NCI-H1417 treated with DMSO at 0.1 percent for 48 hours (cell line): ENCODE measurements at places on chromosomes 11 and 22.

- DNase-seq: no peak
These were observed 10.1 kb upstream of the MRPL23 start for GRCh38 chr11:1936781-1937615.

- peak; percentile 29 for DNase-seq
These were observed 26.7 kb downstream of the UPB1 start for GRCh38 chr22:24521791-24522245.

GRCh38 chr11:36540998-36541397 lies 26.8 kb upstream of the RAG1 start:
- no peak for DNase-seq

DNA sequence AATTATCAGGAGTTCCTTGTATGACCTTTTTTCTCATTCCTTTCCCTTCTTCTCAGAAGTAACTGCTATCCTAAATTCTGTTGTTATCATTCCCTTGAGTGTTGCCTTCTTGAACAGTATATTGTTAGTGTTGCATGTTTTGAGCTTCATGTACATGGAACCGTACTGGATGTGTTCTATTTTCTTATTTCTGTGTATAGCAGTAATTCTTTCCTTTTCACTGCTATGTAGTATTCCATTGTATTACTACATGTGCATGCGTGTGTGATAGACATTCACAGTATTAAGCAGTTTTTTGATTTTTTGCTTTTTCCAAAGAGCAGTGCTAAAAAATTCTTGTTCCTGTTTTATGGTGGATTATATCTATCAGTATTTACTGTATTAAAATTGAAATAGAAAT lies 90.3 kb upstream of the RAB1B start:
- no peak for DNase-seq

DNA sequence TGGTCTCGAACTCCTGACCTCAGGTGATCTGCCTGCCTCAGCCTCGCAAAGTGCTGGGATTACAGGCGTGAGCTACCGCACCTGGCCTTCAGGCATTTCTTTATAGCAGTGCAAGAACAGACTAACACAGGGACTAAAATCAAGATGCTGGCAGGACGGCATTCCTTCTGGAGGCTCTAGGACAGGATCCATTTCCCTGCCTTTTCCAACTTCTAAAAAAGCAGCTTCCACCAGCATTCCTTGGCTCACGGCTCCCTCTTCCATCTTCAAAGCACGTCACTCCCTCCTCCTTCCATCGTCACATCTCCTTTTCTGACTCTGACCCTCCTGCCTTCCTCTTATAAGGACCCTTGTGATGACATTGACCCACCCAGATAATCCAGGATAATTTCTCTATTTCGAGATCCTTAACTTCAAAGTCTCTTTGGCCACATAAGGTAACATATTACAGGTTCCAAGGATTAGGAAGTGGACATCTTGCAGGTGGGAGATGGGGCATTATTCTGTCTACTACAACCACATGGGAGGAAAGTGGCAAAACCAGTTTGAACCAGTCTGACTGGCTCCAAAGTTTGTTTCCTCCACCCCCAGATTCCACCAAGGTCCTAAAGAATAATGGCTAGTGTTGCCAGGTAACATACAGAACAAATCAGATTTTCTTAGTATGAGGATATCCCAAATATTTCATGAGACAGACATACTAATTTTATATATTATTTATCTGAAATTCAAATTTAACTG lies 172.5 kb downstream of the MN1 start:
- DNase-seq: no peak

DNA sequence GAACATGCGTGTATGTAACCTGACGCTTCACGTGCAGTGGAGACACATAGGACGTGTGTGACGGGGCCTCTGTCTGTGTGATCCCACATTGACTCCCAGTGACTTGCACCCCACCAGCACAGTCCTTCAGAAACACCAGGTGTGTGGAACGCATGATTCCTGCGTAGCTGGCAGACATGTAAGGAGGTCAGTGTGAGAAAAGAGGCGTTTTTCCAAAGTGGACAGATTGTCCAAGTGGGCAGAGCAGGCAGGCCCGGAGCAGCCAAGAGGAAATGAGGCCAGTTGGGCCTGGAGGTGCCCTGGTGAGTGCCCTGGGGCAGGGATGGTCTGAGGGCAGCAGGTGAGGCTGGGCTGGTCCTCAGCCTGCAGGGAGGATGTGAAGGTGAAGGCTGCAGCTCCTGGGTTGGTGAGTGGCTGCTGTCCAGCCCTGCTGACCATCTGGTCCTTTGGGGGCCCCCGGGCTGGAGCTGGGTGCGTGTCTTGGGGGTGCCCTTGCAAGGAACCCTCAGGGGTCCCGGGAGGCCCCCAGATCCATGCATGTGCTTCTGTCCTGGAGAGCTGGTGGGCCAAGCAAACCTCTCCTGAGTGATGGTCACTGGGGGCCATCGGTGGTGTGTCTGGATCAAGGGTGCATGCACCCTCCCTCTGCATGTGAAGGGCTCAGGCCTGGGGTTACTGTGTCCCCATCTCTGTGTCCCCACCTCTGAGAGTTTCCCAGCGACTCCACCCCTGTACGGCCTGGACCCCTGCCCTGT lies 26.6 kb downstream of the SHANK3 start:
- no peak for DNase-seq

DNA sequence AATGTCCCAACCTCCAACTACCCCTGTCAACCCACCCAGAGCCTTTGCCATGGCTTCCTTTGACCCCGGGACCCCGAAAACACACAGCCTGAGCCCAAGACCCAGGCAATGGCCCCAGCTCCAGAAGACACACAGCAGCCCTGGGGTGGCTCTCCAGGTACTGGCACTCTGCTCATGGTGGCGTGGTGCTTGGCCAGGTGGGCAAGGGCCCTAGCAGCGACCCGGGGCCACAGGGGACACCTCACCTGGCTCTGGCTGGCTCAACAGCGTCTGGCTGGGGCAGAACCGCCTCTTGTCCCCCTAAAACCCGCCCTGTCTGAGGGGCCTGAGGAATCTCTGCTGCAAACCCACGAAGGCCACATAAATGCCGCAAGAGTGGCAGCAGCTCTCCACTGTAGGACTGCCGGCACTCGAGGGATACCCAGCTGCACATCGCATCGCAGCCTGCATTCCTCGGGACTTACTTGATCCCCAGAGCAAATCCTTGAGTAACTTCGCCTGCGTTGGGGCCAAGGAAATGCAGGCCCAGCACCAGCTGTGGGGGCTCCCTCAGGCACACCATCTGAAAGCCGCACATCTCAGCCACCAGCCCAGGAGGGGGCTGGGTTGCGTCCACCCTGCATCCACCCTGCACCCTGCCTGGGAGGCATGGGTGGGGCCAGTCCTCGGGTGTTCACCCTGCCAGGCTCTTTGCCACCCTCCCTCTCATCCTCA lies 23.1 kb upstream of the GNB1L start:
- no peak for DNase-seq

DNA sequence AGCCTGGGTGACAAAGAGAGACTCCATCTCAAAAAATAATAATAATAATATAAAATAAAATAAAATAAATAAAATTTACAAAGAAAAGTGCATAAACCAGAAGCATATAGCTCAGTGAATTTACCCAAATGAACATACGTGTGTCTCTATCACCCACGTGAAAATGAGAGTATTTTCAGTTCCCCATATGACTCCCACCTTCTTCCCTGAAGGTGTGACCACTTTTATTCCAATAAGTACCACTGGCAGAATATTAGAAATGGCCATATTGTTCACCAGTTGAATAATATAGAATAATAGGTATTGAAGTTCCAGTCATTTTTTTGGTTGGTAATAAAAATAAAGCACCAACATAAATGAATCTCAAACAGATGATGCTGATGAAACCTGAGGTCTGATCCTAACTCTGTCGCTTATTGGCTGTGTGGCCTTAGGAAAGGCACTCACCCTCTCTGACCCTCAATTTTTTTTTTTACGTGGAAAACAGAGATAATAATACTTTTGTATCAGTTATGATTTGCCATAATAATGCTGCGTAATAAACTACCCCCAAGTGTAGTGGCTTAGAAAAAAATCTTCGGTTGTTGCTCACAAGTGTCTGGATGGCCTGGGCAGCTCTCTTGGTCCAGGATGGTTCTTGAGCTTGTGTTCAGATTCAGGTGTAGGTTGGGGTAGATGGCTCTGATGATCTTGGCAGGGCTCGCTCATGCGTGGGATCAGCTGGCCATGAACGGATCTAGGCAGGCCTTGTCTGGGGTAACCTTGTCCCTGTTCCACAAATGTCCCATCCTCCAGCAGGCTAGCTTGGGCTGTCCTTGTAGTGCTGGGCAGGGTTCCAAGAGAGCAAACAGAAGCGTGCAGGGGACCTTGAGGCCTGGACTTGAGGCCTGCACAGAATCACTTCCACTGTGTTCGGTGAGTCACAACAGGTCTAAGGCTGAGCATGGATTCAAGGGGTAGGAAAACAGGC lies 88.1 kb downstream of the MYO18B start:
- no peak for DNase-seq

DNA sequence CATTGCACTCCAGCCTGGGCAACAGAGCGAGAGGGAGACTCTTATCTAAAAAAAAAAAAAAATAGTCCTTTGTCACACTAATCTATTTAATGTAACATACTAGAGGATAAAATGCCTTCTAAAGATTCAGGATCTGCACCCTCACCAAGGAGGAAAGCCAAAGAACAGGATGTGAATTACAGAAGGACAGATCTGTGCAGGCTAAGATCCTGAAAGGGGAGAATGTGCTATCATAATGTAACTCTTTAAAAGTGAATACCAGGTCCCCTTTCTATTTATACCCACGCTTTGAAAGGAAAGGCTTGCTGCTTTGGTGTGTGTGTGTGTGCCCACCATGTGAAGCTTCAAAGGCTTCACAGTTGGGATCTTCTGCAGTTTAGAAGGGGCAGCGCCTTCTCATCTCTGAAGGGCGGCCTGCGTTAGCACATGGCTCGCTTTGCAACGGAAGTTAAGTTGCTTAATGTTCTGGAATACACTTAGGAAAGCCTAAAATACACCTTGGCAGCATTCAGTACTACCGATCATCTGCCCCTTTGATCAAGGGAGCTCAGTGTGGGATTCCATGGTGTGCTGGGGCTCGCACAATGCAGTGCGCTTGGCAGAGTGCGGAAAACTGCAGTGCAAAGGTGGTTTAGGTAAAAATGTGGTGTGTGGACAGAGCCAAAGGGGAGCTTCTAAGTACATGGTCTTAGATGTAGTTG lies 6.8 kb downstream of the CECR2 start:
- DNase-seq: no peak

GRCh38 chr22:37352481-37352880 lies 70.2 kb downstream of the CYTH4 start:
- no peak for DNase-seq

DNA sequence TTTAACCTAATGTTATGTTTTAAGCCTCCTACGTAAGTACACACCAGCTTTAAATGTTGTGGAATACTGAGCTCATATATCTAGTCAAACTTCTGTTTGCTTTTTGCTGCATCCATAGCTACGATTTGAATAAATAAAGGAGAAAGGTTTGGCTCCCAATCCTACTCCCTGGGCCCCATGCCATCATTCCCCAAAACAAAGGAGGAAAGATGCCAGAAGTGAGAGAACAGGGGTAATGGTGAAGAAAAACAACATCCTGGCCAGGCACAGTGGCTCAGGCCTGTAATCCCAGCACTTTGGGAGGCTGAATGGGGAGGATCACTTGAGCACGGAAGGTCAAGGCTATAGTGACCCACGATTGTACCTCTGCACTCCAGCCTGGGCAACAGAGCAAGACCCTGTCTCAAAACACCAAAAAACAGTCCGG lies 26.5 kb downstream of the SCGB1A1 start:
- no peak for DNase-seq

GRCh38 chr11:125410091-125410490 lies 86.0 kb downstream of the FEZ1 start:
- no peak for DNase-seq

GRCh38 chr11:130066338-130066737 lies 3.4 kb upstream of the APLP2 start:
- no peak for DNase-seq

DNA sequence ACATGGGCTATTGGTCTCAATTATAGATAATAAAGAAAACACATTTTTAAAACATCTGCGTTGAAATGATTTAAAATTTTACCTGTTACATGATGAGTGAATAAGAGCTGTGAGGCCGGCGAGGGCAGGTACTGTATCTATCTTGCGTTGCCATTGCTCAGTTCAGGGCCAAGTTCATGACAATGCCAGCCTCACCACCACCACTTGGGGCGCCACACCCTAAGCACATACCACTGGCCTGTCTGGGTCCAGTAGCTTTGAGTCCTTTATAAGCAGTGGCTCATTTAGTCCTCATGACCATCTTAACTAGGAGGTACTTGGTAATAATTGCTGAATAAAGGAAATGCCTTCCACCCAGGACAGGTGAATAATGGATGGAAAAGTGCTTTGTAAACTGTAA lies 14.5 kb upstream of the MB start:
- no peak for DNase-seq

DNA sequence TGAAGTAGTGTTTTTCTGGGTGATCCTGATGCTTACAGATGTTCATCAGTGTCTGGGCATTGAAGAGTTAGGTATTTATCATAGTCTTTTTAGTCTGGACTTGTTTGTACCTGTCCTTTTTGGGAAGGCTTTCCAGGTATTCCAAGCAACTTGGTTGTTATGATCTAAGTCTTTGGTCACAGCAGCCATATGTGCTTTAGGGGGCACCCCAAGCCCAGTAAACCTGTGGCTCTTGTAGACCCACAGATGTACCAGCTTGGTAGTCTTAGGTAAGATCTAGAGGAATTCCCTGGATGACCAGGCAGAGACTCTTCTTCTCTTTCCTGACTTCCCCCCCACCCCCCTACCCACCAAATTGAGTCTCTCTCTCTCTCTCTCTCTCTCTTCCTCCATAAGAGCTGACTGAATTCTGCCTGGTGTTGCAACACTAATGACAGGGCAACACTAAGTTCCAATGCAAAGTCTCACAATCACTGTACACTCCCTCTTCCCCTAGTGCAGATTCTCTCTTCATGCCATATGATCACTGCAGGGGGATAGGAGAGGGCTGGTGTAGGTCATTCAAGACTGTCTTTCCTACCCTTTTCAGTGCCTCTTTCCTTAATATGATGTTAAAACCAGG lies 24.5 kb upstream of the MMP8 start:
- no peak for DNase-seq

DNA sequence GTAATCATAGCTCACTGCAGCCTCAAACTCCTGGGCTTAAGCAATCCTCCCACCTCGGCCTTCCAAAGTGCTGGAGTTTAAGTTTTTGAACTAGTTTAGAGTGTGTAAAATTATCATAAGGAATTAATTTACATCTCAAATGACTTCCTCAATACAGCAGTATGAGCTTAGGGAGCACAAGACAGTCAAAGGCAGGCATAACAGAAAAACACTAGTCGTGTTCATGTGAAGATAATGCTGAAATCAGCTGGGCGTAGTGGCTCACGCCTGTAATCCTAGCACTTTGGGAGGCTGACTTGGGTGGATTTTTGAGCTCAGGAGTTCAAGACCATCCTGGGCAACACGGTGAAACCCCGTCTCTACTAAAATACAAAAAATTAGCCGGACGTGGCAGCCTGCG lies 25.8 kb downstream of the YDJC start:
- DNase-seq: no peak

DNA sequence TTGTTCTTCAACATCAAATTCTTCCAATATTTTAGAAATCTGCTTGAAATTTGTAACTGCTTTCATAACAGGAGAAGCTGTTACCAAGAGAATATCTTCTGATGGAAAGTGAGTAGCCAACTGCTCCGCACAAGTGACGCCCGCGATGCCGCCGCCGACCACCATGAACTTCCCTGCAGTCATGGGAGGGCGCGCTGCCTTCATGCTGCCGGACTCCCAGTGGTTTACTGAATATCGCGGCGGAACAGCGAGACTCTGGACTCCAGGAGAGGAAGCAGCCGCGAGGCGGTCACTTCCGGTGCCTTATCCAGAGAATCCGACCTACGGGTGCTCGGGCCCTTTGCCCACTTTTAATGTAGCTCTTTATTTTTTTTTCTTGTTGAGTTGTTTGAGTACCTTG lies 190.6 kb downstream of the GUCY1A2 start:
- DNase-seq: no peak
